ENCODE measurements at places on chromosomes 2 and 18.
A peak's percentile ranks its signal among the peaks of the same experiment; 100 is the strongest.

DNA sequence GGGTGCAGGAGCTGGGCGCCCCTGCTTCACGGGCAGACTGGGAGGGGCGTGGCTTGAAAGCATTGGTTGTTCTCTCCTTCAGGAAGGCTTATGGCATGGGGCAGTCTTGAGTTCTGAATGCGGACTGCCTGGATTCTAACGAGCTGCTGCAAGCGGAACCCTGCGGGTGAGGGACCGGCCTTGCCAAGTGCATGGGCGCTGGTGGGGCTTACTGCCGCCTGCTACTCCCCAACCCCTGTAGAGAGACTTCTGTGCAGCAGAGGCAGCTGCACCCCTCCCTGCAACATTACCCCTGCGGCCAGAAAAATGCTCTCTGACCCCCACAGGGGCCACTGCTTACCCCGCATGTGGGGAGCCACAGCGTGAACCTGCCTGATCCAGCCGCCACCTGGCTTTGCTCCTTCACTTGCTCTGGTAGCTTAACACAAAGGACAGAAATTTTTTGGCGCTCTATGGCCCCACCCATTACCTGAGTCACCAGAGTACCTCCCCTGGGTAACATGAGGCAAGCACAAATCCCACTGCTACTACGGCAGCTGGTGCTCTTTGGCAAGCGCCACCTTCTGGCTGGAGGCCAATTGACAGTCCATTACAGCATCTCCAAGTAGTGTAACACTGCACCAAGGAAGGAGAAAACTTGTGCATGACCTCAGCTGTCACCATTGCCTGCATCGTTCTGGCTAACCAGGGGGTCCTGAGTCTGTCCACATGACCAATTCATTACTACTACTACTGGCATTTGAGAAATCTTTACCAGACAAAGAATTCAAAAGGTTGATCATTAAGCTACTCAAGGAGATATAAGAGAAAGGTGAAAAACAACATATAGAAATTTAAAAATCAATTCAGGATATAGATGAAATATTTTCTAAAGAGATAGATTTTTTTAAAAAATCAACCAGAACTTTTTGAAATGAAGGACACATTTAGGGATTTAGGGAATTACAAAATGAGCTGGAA lies 35.4 kb downstream of the MYL12B start:
- peak; percentile 76 for DNase-seq

- no peak for DNase-seq
Measured at GRCh38 chr2:26184121-26184520, 11.2 kb downstream of the GAREM2 start.

DNA sequence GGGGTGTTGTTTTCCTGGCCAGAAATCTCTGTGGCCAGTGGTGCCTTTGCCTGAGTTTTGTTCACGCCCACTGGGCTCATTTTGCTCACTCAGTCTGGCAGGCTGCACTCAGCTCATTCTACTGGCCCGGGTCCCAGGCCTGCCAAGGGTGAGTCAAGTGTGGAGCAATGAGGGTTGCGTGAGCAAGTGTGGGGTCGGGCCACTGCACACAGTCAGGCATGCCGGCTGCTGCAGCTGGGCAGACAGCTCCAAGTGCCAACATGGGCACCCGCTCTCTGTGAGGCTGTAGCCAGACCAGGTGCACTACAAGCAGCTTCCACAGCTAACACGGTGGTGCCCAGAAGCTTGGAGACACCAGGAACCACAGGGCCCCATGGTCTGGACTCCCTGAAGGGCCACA lies 801.1 kb upstream of the RAB6C start:
- peak; percentile 28 for DNase-seq

DNA sequence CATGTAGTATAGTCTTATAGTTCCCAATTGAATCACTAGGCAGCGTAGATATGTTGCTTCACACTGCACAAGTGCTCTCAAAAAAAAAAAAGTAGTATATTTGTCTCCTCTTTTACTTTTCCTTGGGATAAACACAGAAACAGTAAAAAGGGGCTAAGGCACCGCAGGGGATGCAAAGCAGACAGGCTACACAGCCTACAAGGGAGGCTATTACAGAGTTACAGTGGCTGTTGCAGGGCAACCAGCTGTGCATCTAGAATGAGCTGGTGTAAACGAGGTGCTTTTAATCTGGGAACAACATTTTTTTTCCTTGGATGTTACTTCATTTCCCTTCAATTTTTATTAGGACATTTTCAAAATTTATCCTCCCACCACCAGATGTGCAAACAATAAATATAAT lies 1934.7 kb upstream of the CELF4 start:
- DNase-seq, result no peak

DNA sequence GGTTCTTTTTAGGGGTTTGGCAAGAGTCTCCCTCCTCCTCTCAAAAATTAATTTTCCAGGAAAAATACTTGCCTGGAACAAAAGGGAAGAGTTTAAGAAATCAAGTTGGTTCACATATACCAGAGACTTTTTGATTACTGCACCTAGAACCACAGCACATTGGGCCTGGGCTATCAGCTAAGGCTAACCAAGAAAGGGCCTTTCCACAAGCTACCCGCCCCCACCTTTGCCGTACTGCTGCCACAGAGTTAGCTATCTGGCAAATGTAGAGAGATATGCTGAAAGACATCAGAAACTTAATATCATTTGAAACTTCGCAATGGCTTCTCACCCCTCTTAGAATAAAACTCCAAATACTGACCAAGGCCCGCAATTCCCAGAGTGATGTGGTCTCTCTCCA lies 76.9 kb downstream of the AAK1 start:
- no peak for DNase-seq

DNA sequence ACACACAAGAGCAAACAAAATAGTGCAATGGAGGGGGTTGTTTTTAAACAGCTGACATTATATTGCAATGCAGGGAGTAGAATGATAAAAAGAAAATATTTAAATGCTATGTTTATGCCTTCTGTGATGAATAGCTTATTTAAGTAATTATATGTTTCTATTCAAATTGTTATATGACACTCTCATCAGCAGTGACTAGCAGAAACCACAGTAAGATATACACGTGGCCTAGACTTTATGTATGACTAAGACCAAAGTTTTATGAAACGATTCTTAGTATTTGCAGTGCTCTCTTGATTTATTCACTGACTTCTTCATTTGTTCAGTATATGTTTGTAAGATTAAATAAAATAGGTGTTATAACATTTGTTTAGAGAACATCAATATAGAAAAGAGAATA lies 26.1 kb upstream of the C1D start:
- peak; percentile 31 for DNase-seq

GRCh38 chr2:40147360-40147759 lies 304.5 kb downstream of the SLC8A1 start:
- no peak for DNase-seq

GRCh38 chr18:12314591-12315305 lies 6.7 kb downstream of the TUBB6 start:
- DNase-seq, result no peak

- DNase-seq, result no peak
Measured at GRCh38 chr2:53765767-53766166, 1.8 kb upstream of the CHAC2 start.

- no peak for DNase-seq
Measured at GRCh38 chr18:75334869-75335268, 92.6 kb downstream of the SMIM21 start.

Data from M059J (cell line).